A673 (cell line): ENCODE measurements at places on chromosomes 3 and 15.

DNA sequence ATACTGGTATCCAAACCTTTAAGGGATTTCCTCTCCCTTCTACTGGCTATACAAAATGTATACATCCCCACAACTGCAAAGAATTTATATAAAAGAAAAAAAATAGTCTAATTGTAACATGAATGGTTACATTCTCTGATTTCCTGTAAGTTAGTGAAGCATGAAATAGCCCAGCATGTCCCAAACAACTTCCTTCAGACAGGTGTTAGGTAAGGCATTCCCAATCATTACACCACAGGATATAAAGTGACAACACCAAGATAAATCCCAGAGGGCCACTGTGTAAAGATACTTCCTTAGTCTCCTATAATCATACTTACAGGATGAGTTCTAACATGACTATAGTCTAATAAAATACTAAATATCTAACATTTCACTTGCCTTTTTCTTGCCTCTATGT lies 7.6 kb downstream of the CMTM6 start:
- no peaks in the 10 kb centered on the region for H3K4me1 ChIP-seq
- H3K27ac ChIP-seq: no peak overlapping the region
- no peak overlapping the region for H3K4me3 ChIP-seq
- H3K27me3 ChIP-seq: no peaks in the 10 kb centered on the region

DNA sequence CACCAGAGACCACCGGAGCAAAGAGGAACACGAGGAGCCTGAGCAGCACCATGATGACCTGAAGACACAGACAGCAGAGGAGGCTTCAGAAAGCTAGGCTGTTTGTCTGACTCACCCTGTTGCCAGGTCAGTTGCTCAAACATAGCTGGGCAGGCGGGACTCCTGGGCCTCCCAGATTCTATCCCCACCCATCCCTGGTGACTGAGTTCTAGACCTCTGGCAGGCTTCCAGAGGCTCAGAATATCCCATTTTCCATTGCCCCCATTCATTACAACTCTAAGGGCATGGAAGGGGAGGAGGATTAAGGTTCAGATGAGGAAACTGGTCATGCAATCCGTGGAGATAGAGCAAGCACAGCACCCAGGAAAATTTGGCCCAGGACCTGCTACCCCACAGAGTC lies at the start of gene CDHR4:
TSS of gene CDHR4 (minus strand) at position 113 of the 400 bp plus-strand sequence. CDS start at position 52, 61 bp downstream.
- H3K27me3 ChIP-seq: no peaks in the 10 kb centered on the region
- H3K36me3 ChIP-seq: peaks cover 2% of the 10 kb centered on the region
- peaks cover 9% of the 10 kb centered on the region for H3K4me1 ChIP-seq

GRCh38 chr15:38247336-38247735 lies 5.3 kb upstream of the SPRED1 start:
- H3K4me1 ChIP-seq: peaks cover 32% of the 10 kb centered on the region
- peak; percentile 90 for DNase-seq
- H3K4me3 ChIP-seq: no peak overlapping the region

GRCh38 chr3:120622870-120623726 lies 27.0 kb downstream of the NDUFB4 start:
- DNase-seq: peak; percentile 25
- H3K4me3 ChIP-seq: no peak overlapping the region
- H3K36me3 ChIP-seq: no peaks in the 10 kb centered on the region
- no peaks in the 10 kb centered on the region for H3K4me1 ChIP-seq
- no peaks in the 10 kb centered on the region for H3K27me3 ChIP-seq
- no peak overlapping the region for H3K27ac ChIP-seq

GRCh38 chr3:123419850-123420297 lies 29.0 kb downstream of the ADCY5 start:
- H3K4me3 ChIP-seq: no peak overlapping the region
- H3K36me3 ChIP-seq: no peaks in the 10 kb centered on the region
- no peaks in the 10 kb centered on the region for H3K27me3 ChIP-seq
- no peak for DNase-seq
- no peak overlapping the region for H3K27ac ChIP-seq
- no peaks in the 10 kb centered on the region for H3K4me1 ChIP-seq

GRCh38 chr3:48475188-48475587 lies 28.7 kb downstream of the ATRIP start:
- H3K27ac ChIP-seq: no peak overlapping the region
- H3K36me3 ChIP-seq: no peaks in the 10 kb centered on the region
- H3K4me3 ChIP-seq: no peak overlapping the region
- peaks cover 6% of the 10 kb centered on the region for H3K4me1 ChIP-seq
- H3K27me3 ChIP-seq: no peaks in the 10 kb centered on the region
